ENCODE measurements at places on chromosomes 5 and 9.
A peak's percentile ranks its signal among the peaks of the same experiment; 100 is the strongest.

DNA sequence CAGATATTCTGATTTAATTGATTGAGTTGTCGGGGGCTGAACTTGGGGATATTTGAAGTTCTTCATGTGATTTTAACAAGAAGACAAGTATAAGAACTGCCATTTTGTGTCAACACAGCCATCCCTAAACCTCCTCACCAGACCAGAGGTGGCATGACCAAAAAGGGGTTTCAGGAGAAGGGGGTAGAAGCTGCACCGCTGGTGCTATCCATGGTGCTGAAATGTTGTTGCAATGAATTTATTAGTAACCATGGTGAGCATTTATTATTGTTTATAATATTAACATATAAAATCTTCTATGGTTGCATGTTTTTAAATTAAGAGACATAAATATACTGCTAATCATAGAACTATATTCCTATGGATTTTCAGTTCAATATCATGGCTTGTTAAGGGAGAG lies 72.3 kb downstream of the GNA14 start:
- peak; percentile 13 for DNase-seq

DNA sequence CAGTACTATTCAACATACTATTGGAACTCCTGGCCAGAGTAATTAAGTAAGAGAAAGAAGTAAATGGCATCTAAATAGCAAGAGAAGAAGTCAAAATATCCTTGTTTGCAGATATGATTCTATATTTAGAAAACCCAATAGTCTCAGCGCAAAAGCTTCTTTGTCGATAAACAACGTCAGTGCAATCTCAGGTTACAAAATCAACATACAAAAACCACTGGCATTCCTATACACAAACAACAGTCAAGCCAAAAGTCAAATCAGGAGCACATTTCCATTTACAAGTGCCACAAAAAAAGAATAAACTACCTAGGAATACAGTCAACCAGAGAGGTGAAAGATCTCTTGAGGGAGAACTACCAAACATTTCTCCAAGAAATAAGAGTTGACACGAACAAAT lies 1901.9 kb upstream of the ACO1 start:
- DNase-seq = no peak

GRCh38 chr5:138789771-138790242 lies 36.6 kb downstream of the CTNNA1 start:
- DNase-seq = no peak

- DNase-seq = no peak
Observed at GRCh38 chr9:90547896-90548295, 94.7 kb downstream of the DIRAS2 start.

GRCh38 chr9:1085086-1085485 lies 34.9 kb downstream of the DMRT2 start:
- no peak for DNase-seq

DNA sequence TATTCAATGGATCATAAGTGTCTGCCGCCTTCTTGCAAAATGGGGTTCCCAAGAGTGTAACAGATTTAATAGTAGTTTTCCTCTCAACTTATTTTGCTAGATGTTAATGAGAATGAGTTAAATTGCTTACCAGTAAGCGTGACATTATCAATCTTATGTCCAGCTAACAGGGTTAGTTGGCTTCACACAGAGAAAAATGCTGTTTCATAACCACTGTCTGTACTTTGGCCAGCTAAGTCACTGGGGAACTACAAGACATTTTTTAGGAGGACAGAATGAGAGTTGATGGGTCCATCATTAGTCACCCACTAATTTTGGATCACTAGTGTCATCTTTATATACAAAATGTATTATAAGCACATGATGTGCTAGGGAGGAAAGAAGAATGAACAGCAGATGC lies 1.4 kb downstream of the CDC37L1 start:
- DNase-seq = no peak

Data from stimulated activated CD4-positive, alpha-beta T cell treated with anti-CD3 and anti-CD28 coated beads, Interleukin-15, amount 100 ng/mL, for 24 hours (primary cell).